Caki2 (cell line): ENCODE measurements at places on chromosomes 16 and 17. TPM values are rescaled to one million over a fixed set of nuclear protein-coding genes. Genes with fewer than 3 reads are reported as not detected.

- no peak for DNase-seq
Observed at GRCh38 chr16:86432691-86433090, 77.6 kb upstream of the FOXF1 start.

Gene SPATA32
- total RNA-seq = not detected in 2 replicates

Gene LRRC37A2
- total RNA-seq = 1.6 and 2.5 TPM in 2 replicates

GRCh38 chr17:49513044-49513395 lies 17.9 kb downstream of the NGFR start:
- no peak for DNase-seq

- no peak for DNase-seq
Observed at GRCh38 chr17:59487161-59487873, 78.1 kb upstream of the DHX40 start.

GRCh38 chr17:37261286-37261685 lies 114.5 kb upstream of the C17orf78 start:
- no peak for DNase-seq

Gene C16orf46
- total RNA-seq = 11.3 TPM in 1 of 2 replicates, not detected in the other

Gene PLXDC1
- not detected in 2 replicates for total RNA-seq

- no peak for DNase-seq
Observed at GRCh38 chr17:43860077-43860725, 13.2 kb downstream of the CD300LG start.

- no peak for DNase-seq
Observed at GRCh38 chr16:17992416-17992815, 344.1 kb downstream of the NPIPA8 start.

DNA sequence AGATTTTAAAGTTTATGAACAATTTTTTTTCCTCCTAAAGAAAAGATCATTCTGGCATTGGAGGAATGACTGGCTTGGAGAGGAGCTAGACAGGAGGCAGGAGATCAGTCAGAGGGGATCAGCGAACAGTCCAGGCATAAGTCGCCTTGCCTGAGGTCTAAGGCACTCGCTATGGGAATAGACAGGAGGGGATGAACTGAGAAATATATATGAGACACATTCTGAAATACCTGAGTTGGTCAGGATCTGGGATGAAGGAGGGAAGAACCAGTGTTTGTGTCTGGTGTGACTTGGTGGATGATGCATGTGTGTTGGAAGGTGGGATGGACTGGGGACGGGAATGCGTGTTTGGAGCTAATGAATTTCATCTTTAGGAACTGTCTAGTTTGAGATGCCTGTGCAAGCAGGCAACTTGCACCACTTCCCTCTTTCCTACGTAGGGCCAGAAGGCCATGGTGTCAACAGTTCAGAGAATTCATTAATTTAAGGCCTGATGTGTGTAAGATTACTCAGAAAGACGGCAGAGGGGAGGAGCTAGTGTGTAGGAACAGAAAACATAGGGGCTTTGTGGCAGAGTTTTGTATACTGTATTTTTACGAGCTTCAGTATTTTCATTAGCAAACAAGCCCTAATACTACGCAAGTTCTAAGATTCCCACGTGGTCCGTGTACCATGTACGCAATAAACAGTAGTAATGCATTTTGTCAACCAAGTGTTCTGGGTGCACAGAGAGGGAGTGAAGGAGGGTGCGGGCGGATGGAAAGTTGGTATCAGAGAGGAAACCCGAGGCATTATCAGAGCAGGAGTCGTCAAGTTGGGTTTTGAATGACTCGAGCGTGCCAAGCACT lies 825 bp downstream of the HEATR6 start:
- DNase-seq = peak; percentile 32

- peak; percentile 76 for DNase-seq
Observed at GRCh38 chr16:77212741-77213541, 13.7 kb downstream of the SYCE1L start.

Gene KRTAP4-3
- total RNA-seq = not detected in 2 replicates

- DNase-seq = no peak
Observed at GRCh38 chr17:2263183-2264066, 40.2 kb downstream of the SMG6 start.

- no peak for DNase-seq
Observed at GRCh38 chr16:12784076-12784475, 19.6 kb downstream of the CPPED1 start.

GRCh38 chr17:12709063-12709462 lies 43.4 kb downstream of the MYOCD start:
- no peak for DNase-seq

- no peak for DNase-seq
Observed at GRCh38 chr16:31714903-31715504, 158.6 kb upstream of the ZNF267 start.

- no peak for DNase-seq
Observed at GRCh38 chr17:39763051-39763820, 25.5 kb downstream of the GRB7 start.

DNA sequence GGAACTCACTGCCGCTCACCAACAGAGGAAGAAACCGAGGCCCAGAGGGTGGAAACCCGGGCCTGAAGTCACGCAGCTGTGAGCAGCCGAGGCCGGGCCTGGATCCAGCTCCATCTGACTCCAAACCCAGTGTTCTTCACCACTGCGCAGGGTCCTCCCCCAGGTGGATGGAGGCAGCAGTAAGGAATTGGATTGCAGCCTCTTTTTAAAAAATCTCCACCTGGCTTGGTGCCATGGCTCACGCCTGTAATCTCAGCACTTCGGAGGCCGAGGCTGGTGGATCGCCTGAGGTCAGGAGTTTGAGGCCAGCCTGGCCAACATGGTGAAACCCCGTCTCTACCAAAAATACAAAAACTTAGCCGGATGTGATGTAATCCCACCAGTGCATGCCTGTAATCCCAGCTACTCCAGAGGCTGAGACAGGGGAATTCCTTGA lies 177.2 kb downstream of the FOXL1 start:
- no peak for DNase-seq

DNA sequence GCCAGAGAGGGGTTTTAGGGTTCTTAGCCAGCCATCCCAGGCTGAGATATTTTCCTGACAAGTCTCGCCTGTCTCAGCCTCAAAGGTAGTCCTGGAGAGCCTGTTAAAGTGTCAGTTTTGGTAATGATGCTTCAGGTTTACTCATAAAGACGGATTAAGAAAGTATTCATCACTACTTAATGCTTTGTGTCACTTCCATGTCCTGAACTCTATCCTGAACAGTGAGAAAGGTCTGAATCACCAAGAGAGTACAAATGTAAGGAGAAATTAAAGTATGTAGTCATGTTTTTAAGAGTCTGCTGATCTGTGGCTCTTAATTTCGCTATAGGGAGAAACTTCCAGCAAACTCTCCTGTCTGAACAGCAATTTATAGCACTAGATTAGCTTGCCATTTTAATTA lies 14.0 kb downstream of the RPGRIP1L start:
- no peak for DNase-seq

GRCh38 chr16:87947356-87948118 lies 3.7 kb upstream of the BANP start:
- no peak for DNase-seq

Gene FBXO39
- total RNA-seq = not detected in 2 replicates

Gene HSD11B2
- not detected in 2 replicates for total RNA-seq
